ENCODE measurements at places on chromosomes 11 and 22.

DNA sequence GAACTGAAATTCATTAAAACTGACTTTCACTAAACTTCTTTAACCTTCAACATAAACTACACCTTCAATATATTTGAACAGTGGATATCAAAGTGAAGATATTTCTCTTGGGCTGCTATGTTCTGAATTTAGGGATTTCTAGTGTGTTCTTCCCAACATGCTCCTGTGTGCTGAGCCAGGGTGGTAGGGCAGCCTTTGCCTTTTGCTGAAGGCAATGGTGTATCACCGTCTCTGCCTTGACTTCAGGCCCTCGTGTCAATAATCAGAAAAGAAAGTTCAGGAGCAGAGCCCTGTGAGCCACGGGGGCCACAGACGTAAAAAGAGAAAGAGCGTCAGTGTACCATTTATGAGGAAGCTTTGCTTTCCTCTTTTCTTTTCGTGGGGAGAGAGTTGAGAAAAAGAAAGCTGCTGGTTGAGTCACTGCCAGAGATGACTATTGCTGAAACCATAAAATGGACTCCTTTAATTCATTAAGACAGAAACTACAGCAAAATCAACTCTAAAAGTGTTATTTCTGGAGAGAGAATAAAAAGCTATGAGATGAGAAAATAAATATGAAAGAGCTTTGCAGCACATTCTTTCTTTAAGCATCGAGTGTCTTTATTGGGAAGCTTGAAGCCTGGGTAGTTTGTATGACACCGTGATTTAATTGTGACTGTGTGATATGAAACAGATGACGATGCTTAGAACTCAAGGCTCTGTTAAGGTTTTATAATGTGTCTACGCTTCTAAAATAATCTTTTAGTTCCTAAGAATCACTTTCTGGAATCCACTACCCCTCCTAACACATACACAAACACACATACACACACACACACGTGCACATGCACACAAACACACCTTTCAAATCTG, 271.8 kb upstream of the MTNR1B start:
- no peak for DNase-seq

DNA sequence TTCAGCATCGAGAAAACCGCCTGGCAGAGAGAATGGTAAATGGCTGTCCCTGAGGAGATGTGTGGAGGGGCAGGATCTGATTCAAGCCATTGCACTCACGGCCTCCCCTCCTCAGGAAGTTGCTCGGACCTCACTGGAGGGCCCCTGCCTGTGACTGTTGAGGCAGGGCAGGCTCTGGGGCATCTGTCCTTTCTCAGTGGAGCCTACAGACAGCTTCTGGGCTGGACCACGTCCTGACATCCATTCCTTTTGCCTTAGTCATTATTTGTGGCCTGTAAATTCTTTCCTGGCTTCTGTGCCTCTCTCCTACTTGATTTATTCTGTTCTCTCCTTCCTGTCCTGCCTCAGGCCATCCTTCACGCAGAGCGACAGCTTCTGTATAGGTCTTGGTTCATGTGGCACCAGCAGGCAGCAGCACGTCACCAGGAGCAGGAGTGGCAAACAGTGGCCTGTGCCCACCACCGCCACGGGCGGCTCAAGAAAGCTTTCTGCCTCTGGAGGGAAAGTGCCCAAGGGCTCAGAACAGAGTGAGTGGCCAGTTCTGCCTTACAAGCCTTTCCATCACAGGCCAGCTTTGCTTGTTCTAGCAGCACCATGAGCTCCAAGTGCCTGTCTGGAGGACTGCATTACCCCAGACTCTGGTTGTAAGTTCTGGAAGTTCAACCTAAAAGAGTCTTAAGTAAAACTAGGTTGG, 59.6 kb downstream of the PISD start:
- peak; percentile 56 for DNase-seq

DNA sequence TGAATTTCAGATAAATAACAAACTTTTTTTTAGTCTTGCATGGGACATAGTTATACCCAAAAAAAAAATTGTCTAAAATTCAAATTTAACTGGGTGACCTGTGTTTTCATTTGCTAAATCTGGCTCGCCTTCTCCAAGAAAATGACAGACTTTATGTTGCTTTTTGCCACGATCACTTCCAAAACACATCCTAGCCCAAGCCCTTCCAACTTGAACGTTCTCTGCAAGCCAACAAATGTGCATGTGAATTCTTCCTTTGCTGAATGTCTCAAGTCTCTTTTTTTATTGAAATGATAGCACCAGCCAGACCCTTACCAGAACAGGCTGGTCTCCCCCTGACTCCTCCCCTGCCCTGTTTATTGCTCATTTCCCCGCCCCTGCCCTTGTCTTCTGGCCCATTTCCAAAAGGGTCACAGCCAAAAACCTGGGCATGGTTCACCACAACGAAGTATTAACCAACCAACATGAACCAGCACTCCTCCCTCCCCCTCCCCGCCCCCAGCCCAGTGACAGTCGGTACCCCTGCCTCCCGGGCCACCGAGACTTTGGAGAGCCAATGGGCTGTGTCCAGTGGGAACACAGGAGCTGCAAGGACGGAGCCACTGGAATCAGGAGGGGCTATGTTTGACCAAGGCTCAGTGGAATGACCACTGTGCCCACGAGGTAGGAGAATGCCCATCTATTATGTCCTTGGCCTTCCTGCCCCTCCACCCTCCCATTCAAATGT, 63.2 kb downstream of the BTG4 start:
- DNase-seq: no peak

- DNase-seq: no peak
These were observed 4.8 kb upstream of the NLRP10 start for GRCh38 chr11:7969756-7970646.

GRCh38 chr22:47564158-47564450, 801.7 kb downstream of the TBC1D22A start:
- DNase-seq: no peak

DNA sequence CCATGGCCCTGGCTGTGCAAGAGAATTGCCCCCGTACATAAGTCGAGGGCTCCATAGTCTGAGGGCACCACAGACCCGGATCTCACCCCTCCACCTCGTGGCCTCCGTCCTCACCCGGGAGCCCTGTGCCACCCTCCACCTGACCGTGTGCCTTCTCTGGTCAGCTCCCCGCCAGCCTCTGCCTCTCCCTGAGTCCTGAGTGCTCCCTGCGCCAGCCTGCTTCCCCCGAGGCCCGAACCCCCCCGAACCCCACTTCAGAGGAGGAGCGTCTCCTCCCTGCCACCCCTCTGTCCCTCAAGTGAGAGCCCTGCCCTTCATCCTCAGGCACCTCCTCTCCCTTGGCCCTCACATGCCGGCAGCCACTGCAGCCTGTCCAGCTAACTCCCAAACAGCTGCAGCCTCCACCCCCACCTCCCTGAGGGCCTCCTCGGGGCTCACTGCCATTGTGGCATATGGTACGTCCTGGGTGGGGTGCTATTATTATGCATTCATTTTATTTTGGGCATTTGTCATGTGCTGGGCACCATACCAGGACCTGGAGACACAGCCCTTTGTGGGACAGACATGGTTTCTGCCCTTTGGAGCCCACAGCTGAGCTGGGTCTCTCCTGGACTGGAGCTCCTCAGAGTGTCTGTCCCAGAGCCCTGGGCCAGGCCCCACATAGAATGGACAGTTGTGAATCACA, 67.2 kb downstream of the MYO7A start:
- no peak for DNase-seq

DNA sequence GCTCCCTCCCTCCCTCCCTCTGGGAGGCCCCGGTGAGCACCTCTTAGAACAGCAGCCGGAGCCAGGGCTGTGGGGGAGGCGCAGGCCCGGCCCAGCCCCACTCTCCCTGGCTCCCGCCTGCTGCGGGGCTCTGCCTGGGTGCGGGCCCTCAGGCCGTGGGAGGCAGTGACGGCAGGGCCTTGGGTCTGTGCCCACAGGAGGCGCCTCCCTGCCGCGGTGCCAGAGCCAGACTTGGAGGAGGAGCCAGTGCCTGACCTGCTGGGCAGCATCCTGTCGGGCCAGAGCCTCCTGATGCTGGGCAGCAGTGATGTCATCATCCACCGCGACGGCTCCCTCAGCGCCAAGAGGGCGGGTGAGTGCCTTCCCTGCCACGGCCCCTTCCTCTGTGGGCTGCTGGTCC, 9.5 kb downstream of the IRF7 start:
- peak; percentile 99 for DNase-seq

- no peak for DNase-seq
These were observed 2.5 kb downstream of the GNG3 start for GRCh38 chr11:62710001-62710345.

DNA sequence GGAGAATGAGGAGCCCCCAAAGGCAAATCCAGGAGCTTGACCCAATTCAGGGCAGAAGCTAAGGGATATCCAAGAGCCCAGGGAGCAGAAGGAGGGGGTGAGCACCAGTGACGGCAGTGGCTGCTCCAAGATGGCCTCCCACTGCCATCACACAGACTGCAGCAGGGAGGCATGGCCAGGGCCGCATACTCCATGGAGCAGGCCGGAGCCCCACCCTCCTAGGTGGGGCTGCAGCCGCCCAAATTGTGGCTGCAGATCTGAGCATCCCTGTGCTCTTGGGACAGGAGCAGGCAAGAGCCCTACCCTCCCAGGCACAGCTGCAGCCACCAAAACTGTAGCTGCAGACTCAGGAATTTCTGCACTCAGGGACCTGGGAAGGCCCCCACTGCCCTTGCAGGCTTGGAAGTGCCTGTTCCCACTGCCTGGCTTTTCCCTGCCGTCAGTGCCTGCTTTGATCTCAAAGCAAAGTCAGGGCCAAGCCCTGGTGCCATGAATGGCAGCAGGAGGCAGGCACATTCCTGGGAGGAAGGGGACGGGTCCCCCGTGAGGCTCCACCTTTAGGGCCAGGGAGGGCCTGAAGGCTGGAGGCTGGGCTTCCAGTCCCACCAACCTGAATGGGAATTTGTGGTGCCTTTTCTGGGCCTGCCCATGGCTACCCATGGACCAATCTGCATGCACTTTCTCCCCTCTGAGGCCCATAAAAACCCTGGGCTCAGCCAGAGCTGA, 10.3 kb upstream of the WNT7B start:
- DNase-seq: no peak

- no peak for DNase-seq
These were observed 172.6 kb upstream of the CADM1 start for GRCh38 chr11:115676768-115677167.

GRCh38 chr11:120228794-120229384, 11.1 kb upstream of the POU2F3 start:
- DNase-seq: no peak

GRCh38 chr22:50710886-50711285, 27.1 kb upstream of the ACR start:
- DNase-seq: no peak

- no peak for DNase-seq
These were observed 2.5 kb downstream of the PKP3 start for GRCh38 chr11:396511-396947.

GRCh38 chr11:35045236-35045820, 93.6 kb upstream of the CD44 start:
- DNase-seq: no peak

DNA sequence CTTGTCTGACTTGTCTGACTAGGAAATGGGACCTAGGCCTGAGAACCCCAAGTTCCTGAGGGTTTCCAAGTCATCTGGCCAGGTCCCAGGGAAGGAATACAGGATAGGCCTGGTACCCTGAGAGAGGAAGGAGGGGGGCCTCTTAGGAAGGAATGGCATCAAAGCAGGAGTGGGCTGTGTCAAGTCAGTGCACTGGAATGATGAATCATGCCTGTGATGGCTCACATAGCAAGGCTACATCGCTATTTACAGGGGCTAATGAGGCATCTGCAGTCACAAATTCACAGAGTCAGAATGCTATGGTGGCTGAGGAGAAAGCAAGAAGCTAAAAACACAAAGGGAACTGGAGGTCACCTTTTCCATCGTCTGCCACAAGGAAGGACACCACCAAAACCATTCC, 247.3 kb downstream of the NXPE2 start:
- no peak for DNase-seq

DNA sequence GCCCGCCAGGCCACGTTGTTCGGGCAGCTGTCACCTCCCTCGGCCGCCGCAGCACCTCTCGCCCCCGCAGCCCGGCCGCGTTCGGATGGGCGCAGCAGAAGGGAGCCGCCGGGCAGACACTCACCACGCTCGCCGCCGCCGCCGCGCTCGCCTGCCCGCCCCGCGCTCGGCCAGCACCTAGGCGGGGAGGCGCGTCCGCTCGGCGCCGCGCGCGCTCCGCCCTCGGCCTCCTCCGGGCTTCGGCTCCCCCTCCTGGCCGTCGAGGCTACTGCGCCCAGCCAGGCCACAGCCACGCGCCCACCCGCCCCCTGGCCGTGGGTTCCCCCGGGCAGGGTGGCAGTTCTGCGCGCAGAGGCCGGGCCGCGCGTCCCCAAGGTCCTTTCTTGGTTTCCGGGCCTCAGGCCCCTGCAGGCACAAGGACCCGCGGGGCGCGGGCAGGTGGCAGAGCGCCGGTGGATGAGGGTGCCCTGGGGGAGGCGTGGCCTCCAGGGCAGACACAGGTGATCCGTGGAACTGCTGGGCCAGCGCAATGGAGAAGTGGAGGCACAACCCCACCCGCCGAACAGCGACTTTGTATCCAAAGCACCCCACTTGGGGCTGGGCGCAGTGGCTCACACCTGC, at the start of gene SLC25A22:
TSS of gene SLC25A22 (minus strand) at position 189 of the 621 bp plus-strand sequence. CDS start 3,275 bp downstream, outside the sequence.
- peak; percentile 66 for DNase-seq

Data from NCI-H226 (cell line).